Ureter (tissue), 1 donor: ENCODE measurements at places on chromosomes 3 and 15. TPM values are rescaled to one million over a fixed set of nuclear protein-coding genes. Genes with fewer than 3 reads are reported as not detected.

GRCh38 chr3:99702953-99703943 is 64.9 kb downstream of the COL8A1 start:
- DNase-seq = no peak

DNA sequence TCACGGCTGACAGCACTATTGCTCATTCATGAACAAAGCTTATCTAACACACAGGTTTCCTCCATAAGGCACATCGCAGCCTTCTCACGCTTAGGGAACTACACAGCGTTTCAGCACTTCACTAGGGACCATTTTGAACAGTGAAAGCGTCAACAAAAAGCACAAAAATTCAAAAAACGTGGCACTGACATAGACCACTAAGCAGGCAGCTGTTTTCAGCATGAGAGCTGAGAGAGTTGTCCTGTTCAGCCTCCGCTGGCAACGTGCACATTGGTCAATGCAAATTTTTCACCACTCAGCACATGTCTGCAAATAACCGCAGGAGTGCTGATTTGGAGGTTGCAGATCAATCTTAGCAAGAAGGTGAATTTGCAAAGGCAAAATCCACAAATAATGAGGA is 109.2 kb downstream of the LRRK1 start:
- no peak for DNase-seq

DNA sequence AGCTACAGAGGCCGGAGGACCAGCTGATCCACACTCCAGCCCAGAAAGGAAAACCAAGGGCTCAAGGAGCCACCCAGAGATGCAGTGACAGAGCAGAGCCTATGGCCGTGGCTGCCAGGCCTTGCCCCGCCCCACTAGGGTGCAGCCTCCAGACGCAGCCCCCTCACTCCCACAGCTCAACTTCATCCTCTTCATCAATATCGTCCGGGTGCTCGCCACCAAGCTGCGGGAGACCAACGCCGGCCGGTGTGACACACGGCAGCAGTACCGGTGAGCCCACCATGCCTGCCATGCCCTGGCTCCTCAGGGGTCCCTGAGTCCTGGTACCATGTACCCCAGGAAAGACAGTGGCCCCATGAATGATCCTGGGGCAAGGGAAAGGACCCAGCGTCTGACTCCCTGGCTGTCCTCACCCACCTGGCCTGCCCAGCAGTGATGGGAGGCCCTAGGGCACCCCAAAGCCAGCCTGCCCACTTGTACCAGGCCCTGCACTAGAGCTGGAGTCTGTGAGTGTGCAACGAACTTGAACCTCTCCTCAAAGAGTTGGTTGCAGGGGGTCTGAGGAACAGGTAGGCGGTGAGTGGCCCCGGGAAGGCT is 24.2 kb downstream of the PTH1R start:
- no peak for DNase-seq

GRCh38 chr15:66923438-66923881 is 141.9 kb upstream of the SMAD3 start:
- no peak for DNase-seq

DNA sequence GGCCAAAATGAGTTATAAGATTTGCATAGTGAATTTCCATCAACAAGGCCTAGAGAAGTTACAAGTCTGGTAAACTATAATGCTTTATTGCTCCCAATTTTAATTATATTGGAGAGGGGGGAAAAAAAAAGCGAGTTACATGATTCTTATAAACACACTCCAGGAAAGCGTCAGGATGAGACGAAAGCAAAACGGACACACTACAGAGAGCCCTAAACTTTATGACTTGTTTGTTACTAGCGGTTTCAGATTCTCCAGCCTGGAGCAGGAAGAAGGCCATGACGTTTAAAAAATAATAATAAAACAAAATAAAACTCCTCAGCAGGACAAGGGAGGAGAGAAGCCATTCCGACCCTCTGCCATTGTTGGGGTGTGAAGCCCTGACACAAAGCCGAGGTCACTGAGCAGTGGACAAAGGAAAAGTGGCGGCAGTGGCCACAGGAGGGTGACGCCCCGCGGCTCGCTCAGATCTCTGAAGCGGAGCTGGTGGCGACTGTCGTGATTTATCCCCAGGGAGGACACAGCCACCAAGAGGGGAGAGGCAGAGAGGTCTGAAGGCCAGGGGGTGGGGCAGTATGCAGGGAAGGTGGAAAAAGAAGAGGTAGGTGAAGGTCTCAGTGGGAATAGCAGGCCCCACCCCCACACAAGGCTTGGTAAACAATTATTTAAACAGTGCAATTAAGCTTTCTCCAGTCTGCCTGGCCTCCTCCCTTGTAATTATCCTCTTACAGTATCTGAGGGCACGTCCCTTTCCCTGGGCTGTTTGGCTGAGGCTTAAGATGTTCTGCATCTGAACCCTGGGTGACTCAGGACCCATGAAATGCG is 45.3 kb downstream of the ADAMTS9 start:
- no peak for DNase-seq

DNA sequence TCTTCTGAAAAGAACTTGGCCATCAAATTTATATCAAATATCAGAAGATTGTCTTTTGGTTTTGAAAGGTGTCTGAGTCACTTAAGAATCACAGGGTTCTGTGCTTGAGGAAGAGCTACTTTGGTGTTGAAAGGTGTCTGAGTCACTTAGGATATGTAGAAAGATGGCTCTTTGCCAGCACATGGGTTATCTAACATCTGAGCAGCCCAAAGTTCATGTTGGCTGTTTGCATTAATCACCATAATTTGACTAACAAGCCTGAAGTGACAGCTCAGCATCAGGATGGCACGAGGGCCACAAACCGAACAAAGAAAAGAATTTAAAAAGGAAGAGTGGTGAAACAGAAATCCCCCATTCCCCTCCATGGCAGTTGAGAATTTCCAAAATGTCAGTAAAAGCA is 190.5 kb upstream of the CMC1 start:
- no peak for DNase-seq

DNA sequence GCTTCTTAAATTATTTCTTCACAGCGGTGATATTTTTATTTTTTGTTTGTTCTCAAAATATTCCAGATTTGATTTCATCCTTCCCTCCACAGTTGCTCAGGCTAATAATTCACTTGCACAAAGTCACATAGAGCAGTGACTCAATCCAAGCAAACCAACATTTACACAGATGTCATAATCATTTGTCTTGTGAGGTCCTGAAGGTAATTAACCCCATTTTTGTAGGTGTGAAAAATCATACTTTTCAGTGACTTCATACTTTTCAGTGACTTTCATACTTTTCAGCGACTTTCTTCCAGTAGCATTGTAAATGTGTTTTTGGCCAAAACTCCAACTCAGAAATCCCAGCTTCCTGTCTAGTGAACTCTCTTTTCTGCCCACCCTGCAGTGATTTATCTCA is 32.1 kb downstream of the CD200 start:
- DNase-seq = no peak

- DNase-seq = no peak
Observed at GRCh38 chr3:70078778-70079177, 79.2 kb downstream of the SAMMSON start.

DNA sequence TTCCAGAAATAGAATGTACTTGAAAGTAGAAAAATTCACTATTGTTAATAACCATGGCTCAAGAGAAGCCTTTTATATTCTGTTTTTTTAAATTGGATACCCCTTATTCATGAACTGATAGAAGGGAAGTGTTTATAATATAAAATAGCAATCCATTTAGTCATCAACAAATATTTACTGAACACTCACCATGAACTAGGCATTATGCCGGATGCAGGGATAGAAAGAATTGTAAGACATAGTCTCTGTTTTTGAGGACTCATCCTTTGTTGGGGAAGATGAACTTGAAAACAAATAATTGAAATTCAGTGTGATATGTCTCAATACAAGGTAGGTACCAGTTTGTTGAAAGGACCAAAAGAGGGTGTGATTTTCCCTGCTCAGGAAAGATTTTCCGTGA is 160.9 kb upstream of the SATB1 start:
- DNase-seq = no peak

- no peak for DNase-seq
Observed at GRCh38 chr3:120661106-120661905, 20.7 kb downstream of the HGD start.

- DNase-seq = no peak
Observed at GRCh38 chr3:36227980-36228379, 152.3 kb upstream of the STAC start.

GRCh38 chr15:50137330-50137761 is 18.3 kb upstream of the ATP8B4 start:
- no peak for DNase-seq

GRCh38 chr3:195445885-195446284 is 3.1 kb upstream of the ACAP2 start:
- DNase-seq = no peak

The ITIH3 gene
- total RNA-seq = 4.6 TPM

The RAB6B gene
- 8.2 TPM for total RNA-seq

The TYRO3 gene
- 9.6 TPM for total RNA-seq

The GRAMD2A gene
- total RNA-seq = 3.1 TPM

The SUSD5 gene
- 2.1 TPM for total RNA-seq

The LRRC31 gene
- total RNA-seq = 0.78 TPM

The BCL2A1 gene
- 0.83 TPM for total RNA-seq
